M059J (cell line): ENCODE measurements at places on chromosomes 3 and 15. TPM values are rescaled to one million over a fixed set of nuclear protein-coding genes. Genes with fewer than 3 reads are reported as not detected.

Gene DGKG
- 14.4 and 16.7 TPM in 2 replicates for total RNA-seq

Gene C3orf85
- total RNA-seq: not detected in 2 replicates

Gene PPP2R3A
- 22.2 and 22.5 TPM in 2 replicates for total RNA-seq

Gene CILP
- total RNA-seq: 0.02 TPM in 1 of 2 replicates, not detected in the other

Gene ADCY5
- total RNA-seq: not detected in 2 replicates

Gene HGD
- total RNA-seq: not detected in 2 replicates

Gene BFSP2
- total RNA-seq: not detected in 2 replicates

Gene CDC25A
- total RNA-seq: 8.9 and 16.5 TPM in 2 replicates

Gene ALPK3
- 0.25 and 1.0 TPM in 2 replicates for total RNA-seq

Gene CD86
- total RNA-seq: 0.37 TPM in 1 of 2 replicates, not detected in the other

Gene NMB
- 3.4 and 7.4 TPM in 2 replicates for total RNA-seq

Gene BCL2A1
- total RNA-seq: 0.10 and 0.69 TPM in 2 replicates

- no peak for DNase-seq
Observed at GRCh38 chr15:33296050-33296449, 14.7 kb upstream of the RYR3 start.

GRCh38 chr3:8887435-8888300, 75.6 kb downstream of the RAD18 start:
- DNase-seq: peak; percentile 56

GRCh38 chr3:5187920-5188418, 462 bp downstream of the EDEM1 start:
- DNase-seq: peak; percentile 30

DNA sequence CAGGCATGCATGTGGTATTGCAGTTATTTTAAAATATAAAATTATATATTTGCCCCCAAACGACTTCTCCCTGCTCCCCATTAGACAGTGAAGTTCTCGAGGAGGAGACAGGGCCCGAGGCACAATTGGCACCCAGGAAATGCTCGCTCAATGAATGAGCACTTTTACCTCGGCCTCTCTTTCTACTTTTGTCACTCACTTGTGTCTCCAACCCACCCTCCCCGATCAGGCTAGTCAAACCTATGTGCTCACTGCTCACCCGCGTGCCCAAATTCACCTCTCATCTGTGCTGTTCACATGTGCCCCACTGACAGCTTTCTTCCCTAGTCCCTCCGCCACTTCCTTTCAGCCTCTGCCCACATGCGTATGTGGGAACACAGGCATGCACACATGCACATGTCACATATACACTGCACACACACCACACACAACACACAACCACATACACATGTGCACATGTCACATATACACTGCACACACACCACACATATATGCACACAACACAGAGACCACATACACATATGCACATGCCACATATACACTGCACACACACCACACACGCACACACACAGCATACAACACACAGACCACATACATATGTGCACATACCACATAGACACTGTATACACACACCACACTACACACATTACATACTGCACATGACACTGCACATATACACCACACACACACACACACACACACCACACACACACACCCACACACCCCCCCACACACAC, 46.3 kb upstream of the DLG1 start:
- no peak for DNase-seq

- peak; percentile 91 for DNase-seq
Observed at GRCh38 chr3:149536429-149536828, 61.9 kb downstream of the TM4SF4 start.

DNA sequence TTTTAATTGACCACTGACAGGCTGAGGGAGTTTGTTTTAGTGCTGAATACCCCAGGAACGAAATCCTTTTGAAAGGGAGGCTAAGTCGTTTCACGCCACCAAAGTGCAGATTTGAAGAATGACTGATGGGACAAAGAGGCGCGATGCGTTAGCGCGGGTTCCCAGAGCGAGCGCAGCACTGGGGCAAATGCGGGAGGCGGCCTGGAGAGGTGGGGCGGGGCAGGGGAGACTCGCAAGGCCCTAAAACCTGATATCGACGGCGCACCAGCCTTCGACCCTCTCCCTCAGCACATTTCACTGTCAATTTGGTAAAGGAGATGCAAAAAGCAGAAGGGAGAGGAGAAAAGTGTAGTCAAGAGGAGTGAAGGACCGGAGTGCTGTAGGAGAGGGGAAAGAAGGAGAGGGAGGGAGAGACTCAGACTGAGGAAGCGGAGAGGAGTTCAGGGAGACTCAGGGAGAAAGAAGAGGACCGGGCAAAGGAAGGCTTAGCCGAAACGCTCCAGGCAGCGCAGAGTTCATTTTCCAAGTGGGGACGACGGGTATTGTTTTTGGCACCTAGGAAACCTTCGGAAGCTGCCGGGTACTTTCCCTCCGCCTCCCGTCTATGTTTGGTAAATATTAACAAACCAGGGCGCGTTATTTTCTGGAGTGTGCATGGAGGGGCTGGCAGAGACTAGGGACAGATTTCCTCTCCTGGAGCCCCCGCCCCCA, 3.8 kb upstream of the FOXB1 start:
- DNase-seq: peak; percentile 30

DNA sequence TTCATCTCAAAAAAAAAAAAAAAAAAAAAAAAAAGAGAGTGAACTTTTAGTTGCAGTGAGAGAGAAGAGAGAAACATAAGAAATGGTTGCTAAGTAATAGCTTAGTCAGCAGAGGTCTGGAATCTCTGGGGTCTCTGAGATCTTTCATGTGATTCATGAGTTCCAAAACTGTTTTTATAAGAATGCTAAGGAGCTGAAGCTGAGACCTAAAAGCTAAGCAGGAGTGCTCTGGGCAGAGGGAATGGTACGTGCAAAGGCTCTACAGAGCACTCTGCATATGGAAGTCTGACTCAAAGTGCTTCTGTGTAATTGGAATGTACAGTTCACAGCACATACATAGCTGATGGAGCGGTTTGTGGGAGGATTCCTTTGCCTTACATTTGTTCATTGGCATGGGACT, 66.3 kb upstream of the LRIG1 start:
- peak; percentile 19 for DNase-seq

DNA sequence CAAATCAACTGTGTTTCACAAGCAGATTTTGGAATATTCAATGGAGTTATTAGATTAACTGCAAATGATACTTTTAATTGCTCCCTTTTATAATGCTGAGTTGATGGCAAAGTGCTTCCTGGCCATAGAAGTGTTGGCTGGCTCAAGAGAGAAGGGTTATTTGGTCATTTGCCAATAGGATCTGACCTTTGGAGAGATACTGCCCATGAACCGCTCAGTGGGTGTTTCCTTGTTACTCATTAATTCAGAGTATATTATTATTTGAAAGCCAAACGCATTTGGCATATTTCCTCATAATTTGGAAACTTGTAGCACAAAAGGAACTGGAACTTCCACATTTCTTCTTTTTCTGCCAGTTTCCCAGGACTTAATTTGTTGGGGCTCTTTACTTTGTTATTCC, 234.7 kb downstream of the CDIN1 start:
- DNase-seq: no peak

DNA sequence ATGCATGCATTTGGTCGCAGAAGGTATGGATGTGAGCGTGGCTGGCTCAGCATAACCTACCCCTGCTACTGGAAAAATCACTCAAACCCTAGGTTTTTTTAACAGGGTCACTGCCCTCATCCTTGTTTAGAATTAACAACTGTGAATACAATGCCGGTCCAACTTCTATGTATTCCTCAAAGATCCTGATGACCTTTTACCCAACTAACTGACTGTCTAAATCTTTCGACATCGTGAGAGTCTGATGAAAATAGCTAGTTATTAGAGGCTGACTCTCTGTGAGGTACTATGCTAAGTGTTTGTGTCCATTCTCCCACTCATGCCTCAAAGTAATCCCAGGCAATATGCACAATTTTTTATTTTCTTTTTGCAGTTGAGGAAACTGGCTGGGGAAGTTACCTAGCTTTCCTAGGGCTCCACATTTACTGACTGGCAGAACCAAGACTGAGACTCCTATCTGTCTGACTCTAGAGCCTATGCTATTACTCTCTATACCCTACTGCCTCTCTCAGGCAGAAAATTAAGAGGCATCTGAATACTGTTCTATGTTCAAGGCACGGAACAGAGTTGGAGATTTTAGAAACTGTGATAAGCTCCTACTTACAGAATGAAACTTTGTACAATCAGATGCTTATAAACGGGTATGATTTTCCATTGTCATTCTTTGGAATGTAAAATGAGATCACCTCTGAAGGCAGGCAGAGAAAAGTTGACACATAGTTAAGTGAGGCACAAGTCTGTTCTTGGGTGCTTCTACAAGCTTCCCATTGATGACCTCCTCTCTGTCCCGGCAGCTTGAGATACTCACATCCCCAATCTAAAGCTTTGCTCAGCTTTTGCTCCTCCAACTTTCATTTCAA, 56.4 kb downstream of the FILIP1L start:
- DNase-seq: peak; percentile 46

- no peak for DNase-seq
Observed at GRCh38 chr15:67806536-67806935, 18.8 kb upstream of the SKOR1 start.

DNA sequence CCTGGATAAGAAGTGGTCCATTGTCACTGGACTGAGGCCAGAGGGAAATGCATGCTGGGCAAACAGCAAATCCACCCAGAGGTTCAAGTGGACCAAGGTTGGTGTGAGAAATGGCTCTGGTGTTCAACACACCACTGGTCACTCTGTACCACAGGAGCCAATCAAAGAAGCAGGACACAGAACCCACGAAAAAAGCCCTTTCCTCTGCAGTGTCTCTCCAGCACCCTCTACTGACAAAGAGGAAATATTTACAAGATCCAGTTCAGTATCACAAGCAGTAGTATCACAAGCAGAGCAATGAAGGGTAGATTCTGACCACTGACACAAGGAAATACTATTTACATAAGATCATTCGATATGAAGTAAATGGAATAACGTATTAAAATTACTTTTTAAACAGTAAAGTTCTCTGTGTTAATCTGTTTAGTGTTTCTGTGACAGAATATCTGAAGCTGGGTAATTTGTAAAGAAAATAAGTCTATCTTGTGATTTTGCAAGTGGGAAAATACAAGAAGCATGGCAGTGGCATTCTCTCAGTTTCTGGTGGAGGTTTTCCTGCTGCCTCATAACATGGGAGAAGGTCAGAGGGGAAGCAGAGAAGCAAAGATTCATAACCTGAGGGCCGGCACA, 390.7 kb downstream of the EFHB start:
- no peak for DNase-seq

GRCh38 chr3:56055546-56055945, 412.7 kb downstream of the ERC2 start:
- DNase-seq: no peak

DNA sequence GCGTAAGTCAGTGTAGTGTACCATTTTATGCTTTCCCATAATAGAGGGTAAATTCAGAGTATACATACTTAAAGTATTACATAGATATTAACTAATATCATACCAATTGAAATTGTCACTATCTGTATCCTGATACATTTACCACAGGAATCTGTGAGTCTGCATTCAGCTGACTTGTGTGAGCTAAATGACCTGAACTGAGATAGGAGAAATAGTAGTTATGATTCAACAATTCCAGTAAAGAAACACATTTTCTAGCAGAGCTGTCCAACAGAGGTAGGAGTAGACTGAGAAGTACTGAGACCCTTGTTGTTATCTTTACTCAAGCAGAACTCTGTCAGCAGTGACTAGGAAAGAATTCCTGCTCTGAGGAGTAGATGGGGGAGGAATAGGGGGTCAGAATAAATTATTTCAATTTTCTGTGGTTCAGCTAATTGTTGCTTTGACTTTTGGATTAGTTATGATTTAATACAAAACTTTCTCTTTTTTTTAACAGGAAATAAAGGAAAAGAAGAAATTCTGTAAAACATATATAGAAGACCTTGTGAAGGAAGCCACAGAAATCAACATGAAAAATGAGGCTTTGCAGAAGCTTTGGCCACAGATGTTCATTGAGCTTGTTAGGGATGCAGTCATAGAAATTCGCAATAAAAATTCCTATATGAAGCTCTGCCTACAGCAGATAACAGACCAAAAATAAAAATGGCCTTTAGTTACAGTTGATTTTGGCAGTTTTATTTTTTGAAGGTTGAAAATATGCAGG, 66.2 kb upstream of the THSD4 start:
- peak; percentile 82 for DNase-seq

DNA sequence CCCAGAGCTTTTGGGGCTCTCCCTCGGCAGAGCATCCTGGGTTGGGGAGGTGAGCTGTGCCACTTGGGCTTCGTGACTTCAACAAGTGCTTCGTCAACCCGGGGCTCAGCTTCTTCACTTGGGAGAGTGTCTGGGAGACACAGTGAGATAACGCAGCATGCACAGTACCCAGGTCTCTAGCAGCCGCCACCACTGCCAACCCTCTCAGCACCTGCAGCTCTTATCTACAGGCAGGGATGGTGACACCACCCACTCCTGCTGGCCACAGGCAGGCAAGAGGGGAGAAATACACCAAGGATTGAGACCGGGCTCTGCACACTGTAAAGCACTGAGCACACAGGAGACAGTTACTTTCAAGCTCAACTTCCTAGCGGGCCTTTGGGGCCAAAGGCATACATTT, 11.6 kb downstream of the TKT start:
- DNase-seq: no peak

- DNase-seq: no peak
Observed at GRCh38 chr3:95939235-95939809, 875.1 kb upstream of the EPHA6 start.

- DNase-seq: no peak
Observed at GRCh38 chr3:116048991-116049390, 396.3 kb downstream of the LSAMP start.

GRCh38 chr3:10310578-10310977, 10.3 kb downstream of the SEC13 start:
- no peak for DNase-seq

DNA sequence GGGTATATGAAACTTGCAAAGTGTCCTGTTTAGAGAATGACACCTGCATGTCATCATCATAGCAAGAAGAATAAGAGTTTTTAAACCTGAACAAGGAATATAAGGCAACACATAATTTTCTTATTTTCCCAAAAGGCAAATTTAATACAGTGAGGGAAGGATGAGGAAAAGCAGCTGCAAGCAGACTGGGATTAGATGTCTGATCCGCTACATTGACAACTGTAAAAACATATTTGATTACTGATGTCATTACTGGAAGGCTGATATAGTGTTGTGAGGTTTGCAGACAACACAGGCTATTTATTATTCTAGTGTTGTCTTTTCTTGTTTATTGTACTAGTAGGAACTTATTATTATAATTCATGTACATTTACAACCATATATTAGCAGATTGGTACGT, 528.7 kb downstream of the ZIC1 start:
- DNase-seq: no peak

DNA sequence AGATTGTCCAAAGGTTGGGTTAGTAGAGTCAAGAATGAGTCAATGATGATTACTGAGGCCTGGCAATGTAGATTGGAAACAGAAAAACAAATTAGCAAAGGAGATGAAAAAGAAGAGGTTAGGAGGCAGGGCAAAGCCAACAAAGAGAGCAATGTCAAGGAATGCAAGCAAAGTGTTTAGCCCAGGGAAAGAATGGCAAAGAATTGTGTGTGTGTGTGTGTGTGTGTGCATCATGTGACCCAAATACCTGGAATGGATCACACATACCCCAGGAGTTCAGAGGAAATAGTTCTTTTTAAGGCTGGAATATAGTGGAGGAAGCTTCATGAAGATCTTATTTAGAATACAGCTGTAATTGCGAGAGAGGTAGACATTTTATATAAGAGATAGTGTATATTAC, 831.7 kb upstream of the ARPP21 start:
- DNase-seq: no peak

GRCh38 chr15:66936109-66936860, 129.1 kb upstream of the SMAD3 start:
- peak; percentile 40 for DNase-seq
